GM23338 (cell line): ENCODE measurements at places on chromosomes 4 and X. TPM values are rescaled to one million over a fixed set of nuclear protein-coding genes. Genes with fewer than 3 reads are reported as not detected.

DNA sequence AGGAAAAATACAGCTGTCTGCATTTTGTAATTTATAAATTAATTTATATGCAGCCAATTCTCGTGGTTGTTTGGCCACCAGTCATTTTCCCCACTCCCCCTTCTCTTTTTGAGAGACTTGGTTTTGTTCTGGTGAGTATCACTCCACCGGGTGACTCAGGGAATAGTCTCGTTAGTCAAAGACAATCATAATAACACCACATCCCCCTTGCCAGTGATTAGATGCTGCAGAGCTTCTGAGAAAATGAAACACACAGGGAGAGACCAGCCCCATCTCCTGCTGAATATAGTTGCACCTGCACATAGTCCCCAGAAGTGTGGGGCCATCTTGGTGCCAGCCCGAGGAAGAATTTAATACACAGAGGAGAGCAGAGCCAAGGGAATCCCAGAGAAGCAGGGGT, 8.0 kb upstream of the FNIP2 start:
- DNase-seq: no peak

The AKAP14 gene
- 2.5 TPM in 1 of 2 replicates, not detected in the other for total RNA-seq

DNA sequence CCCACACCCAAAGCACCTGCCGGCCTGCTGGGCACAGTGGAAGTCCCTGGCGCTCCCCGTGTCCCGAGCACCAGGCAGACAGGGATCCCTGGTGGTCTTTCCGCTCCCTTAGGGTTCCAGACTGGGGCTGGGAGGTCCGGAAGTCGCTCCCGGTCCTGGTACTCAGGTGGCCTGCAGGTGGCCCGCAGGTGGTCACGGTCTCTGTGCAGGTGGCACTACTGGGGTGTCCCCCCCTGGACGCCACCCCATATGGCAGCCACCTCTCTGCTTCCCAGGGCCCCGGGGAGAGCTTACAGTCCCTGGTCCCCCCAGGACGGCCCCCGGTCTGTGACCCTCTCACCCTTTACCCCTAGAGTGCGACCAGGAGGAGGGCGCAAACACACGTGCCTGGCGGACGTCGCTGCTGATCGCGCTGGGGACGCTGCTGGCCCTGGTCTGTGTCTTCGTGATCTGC, 13.6 kb downstream of the SLC25A6 start:
- no peak for DNase-seq

DNA sequence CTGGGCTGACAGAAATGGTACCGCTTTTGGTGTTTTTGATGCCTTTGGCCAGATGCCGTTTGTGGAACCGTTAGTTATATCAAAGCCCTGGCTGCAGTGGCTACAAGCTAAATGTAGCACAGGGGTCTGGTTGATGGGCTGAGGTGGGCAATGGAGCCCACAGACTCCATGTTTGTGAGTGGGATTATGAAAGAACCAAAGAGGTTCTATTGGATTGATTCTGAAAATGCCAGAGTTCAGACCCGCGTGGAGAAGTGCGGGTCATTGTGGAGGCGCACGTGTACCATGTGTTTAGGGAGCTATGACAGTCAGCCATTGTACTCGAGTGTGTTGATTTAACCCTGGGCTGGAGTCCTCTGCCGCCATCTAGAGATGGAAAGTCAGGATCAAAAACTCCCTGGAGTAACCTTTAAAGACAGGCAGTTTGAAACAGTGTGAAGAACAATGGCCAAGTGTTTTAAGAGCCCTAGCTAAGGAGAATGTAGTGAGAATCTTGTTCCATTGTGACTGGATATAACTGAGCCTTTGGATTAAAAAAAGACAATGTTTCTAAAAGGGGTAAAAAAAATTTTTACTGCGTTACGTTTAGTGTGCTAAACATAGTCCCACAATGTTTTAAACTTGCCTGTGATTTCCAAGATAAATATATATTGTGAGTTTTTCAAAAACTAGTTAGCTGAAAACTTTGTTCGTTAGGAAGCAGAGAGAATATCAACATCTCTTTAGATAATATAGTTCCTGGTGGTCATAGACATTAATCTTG, 12.7 kb downstream of the ART3 start:
- peak; percentile 92 for DNase-seq

GRCh38 chrX:38675856-38676255, 114.5 kb downstream of the TSPAN7 start:
- no peak for DNase-seq

The PARM1 gene
- total RNA-seq: 9.4 and 10.4 TPM in 2 replicates

GRCh38 chr4:68416591-68416990, 30.7 kb upstream of the TMPRSS11E start:
- DNase-seq: no peak

The TET2 gene
- 1.8 and 2.2 TPM in 2 replicates for total RNA-seq

The ENPP6 gene
- 0.23 TPM in 1 of 2 replicates, not detected in the other for total RNA-seq

- DNase-seq: no peak
Observed at GRCh38 chr4:24843096-24843495, 47.7 kb downstream of the SOD3 start.

The USP17L11 gene
- total RNA-seq: not detected in 2 replicates

The APLN gene
- total RNA-seq: 0.16 and 0.49 TPM in 2 replicates
